ENCODE measurements at places on chromosomes 6 and 20.

GRCh38 chr20:18672834-18673233 is 85.0 kb downstream of the DTD1 start:
- DNase-seq: no peak

- no peak for DNase-seq
Observed at GRCh38 chr6:31075528-31075927, 36.8 kb downstream of the C6orf15 start.

GRCh38 chr6:158037021-158037420 is 55.4 kb downstream of the SYNJ2 start:
- DNase-seq: no peak

- DNase-seq: no peak
Observed at GRCh38 chr6:52499681-52500236, 77.1 kb downstream of the TRAM2 start.

DNA sequence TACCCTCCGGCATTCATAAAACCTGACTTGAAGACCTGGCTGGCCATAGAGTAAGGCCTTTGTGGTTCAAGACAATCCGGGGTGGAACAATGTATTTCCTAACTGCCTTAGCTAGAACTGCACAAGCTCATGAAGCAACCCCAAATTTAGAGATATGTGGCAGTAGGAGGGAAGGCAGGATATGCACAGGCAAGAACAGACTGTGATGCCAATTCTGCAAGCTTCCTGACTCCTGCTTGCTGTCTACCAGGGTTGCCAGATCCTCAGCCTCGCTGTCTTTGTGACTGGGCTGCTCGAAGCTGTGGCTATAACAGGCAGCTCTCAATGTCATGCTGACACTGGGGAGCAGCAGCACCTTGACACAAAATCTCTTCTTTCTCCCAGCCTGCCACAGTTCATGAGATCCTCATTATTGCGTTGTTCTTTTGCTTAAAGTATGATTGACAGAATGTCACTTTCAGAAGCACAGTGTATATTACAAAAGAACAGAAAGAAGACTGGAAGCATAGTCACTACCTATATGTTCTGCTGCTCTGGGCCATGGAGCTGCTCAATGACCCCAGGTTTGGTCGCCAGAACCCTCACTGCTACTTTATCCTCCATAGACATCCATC is 18.3 kb upstream of the SHLD1 start:
- no peak for DNase-seq

DNA sequence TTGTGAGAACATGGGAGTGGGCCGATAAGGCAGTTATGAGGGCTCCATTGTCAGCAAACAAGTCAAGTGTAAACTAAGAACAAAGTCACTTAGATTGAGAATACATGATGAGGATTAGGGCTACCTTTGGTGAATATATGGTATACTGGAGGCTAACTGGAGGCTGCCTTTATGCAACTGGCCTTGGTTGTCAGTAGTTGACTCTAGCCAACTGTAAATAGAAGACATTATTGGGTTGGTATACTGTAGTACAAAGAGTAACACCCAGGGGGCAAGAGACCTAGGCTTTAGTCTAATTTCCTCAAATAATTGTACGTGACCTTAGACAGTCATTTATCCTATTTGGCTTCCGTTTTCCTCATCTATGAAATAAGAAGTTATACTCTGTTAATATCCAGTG is 235.2 kb downstream of the ARID1B start:
- no peak for DNase-seq

DNA sequence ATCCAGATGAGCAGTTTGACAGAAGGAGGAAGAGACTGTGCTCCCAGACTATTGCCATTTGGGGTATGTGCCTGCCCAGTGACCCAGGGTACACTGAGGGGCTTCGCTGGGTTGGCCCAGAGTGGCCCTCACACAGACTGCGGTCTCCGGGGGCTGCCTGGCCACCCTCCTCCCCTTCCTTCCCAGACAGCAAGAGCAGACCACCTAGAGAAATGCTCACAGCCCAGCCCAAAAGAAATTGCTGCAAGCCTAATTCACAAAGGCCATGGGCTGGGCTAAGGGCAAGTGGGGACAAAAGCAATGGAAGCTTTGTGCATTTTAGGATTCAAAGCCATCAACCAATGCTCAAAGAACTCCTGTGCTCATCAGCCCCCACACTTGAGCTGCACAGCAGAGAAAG is 277.6 kb downstream of the CDC5L start:
- DNase-seq: no peak
